ENCODE measurements at places on chromosomes 4 and X.

DNA sequence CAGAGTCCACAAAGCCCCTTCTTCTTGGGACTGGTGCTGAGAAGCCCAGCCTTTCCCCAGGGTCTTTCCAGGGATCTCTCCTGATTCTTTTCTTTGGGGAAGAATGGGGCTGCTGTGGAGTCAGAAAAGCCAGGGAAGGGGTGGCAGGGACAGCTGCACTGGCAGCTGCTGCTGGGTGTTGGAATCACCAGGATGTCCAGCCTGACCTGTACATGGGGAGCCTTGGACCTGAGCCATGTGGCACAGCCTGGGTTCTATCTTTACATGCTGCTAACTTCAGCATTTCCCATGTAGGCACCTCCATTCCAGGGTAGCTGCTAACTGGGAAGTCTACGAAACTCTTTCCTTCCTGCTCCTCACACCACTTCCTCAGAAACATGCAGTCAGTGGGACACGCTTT is 36.0 kb downstream of the MED28 start:
- DNase-seq, result no peak

DNA sequence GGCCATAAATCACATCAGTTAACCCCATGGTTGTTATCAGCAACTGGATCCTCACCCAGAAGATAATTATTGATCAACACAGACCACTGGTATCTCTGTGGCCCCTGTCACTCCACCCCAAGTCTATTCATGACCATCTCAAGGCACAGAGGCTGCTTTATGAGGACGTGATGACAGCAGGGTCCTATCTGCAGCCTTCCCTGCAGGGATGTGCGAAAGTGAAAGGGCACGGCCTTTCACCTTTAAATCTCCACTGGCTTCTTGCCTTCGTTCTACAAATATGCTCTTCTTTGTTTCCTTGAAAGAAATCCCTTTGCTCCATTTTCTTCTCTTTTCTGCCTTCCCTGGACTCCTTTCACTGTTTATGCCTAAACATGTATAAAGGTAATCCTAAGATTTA is 170.6 kb upstream of the EDNRA start:
- no peak for DNase-seq

DNA sequence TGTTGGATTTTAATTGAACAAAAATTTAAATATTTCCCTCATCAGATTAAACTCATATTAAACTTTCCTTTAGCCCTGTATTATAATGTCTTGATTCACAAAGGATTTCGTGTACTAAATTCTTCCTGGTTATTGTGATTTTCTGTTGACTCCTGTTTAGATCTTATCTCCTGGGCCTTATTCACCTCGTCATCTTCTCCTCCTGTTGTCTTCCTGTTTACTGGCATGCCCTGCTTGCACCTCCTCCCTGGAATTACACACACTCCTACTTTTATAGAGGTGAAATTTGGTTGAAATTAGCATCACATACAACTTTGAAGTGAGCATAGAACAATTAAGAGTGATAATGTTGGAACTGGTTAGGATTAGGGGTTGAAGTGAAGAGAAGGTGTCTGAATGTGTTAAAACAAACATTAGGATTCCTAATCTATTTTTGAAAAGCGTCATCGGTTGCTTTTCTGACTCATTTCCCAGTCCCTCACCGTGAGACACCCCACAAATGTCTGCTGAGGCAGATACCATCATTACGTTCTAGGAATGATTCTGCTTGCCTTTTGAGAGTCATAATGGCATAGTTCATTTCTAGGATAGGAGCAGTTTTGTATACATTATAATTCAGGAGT is 32.5 kb downstream of the TLL1 start:
- no peak for DNase-seq

DNA sequence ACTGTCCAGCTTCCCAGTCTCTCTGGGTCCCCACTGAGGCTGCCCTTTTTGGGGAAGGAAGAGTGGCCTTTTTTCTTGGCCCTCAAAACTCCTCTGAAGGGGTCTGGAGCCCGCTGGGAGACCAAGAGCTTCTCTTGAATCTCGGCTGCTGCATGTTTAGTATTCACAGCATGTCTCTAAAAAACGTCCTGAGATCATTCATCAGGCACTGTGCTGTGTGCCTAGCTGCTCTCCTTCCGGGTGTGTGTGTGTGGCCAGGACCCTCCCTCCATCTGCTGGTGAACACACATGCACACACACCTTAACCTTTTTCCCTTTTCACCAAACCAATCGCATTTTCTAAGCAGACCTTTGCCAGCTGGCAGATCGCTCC is 841 bp upstream of the FRMPD3 start:
- DNase-seq, result no peak

GRCh38 chrX:101999644-102000539 is 68.1 kb upstream of the ZMAT1 start:
- no peak for DNase-seq

All from IMR-90 (cell line).